ENCODE measurements at places on chromosomes 12 and 14. TPM values are rescaled to one million over a fixed set of nuclear protein-coding genes. Genes with fewer than 3 reads are reported as not detected.

DNA sequence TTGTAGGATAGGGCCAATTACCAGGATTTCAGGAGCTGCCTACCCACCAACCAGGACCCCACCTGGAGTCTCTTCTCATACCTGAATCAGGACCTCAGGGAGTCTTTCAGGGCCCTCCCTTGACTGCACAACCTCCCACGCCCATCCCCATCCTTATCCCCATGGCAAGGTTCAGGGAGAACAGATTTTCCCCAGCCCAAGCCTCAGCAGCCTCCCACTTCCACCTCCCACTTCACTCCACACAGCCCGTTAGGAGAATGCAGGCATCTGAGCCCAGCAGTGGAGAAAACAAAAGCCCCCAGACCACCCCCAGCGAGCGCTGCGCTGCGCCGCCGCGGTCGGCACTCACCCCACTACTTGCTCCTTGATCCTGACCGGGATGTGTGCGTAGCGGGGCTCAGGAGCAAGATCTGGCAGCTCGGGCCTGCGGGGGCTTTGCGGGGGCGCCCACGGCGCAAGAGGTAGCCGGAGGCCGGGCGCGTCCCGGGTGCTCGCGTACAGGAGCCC is 1.4 kb downstream of the B4GALNT1 start:
- no peak for DNase-seq

DNA sequence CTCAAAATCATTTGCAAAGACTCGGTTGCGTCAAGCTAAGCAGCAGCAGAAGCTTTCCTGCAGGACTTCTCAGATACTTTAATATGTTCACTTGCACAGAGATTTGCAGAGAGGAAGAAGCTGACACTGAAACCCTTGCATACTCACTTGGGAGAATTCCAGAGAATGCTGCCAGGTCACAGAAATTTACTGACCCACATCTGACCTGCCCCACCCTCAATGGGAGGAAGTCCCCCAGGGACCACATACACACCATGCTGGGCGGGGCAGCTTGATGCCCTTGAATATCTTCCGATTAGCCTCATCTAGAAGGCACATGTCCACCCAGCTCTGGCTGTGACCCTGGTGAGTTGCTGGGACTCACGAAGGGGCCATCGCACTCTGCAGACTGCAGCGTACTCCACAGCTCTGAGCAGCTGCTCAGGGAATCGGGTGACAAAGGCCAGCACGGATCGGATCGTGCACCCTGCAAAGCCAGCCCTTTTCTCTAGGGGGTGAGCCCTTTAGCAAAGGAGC is 83.2 kb downstream of the ITPK1 start:
- no peak for DNase-seq

DNA sequence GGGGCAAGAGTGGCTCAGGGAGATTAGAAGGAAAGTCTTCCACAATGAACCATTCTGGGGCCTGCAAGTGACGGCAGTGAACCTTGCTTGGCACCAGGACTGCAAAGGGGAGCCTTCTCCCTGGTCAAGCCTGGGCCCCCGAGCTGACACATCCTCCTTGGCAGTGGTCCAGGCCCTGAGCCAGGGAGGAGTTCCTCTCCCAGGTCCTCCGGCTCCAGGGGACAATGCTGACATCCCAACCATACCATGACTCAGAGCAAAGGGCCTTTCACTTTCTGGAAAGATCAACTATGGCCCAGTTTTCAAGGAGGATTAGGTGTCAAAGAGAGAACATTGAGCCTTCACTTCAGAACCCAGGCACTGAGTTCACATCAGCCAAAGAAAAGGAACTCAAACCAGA is 756.5 kb upstream of the TBX3 start:
- no peak for DNase-seq

DNA sequence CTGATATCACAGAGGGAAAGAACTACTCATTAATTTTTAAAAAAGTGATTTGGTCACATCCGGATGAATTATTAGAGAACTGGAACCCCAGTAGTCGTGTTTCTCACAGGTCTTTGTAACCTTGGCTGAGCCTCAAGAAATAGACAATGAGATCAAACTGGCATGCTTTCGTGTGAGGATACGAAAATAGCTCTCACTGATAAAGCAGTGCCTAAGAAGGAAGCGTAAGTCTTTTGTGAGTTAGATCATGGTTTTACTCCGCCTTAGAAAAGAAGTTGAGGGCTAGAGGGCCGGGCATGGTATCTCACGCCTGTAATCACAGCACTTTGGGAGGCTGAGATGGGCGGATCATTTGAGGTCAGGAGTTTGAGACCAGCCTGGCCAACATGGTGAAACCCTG is 33.8 kb upstream of the GALNT16 start:
- no peak for DNase-seq

- DNase-seq: no peak
Observed at GRCh38 chr12:49811961-49812401, 16.2 kb downstream of the NCKAP5L start.

GRCh38 chr12:72148709-72149108 is 123.5 kb upstream of the TRHDE start:
- no peak for DNase-seq

- DNase-seq: no peak
Observed at GRCh38 chr12:125685915-125686314, 620.7 kb downstream of the AACS start.

DNA sequence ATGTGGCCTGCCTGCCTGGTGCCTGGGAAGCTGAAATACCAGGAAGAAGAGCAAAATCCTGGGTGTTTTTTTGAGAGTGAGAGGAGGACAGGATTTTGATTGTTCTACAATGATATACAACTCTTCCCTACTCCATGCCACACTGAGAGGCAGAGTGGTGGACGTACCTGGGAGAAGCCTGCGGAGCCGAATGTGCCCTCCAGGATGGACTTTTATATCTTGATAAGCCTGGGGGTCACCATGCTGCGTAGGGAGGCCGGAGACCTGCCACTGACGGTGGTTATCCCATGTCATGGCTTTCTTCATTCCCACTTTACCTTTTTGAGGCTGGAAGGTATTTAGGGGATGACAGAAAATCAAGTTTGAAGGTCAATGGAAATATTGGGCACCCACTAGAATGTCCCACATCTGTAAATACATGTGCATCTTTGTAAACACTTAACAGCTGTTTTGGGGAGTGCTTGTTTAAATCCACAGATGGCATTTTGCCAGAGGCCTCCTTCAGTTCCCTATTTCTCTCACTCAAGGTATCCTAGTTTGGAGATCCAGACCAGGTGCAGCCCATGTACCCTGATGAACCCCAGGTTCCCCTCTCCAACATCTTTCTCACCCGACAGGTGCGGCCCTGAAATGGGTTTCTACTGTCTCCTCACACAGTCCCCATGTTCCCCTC is 1.1 kb upstream of the GLT1D1 start:
- DNase-seq: no peak

GRCh38 chr12:54571193-54572188 is 17.0 kb downstream of the PPP1R1A start:
- DNase-seq: no peak

RFLNA gene
- not detected for total RNA-seq

TAS2R19 gene
- 1.8 TPM for total RNA-seq

RPS6KA5 gene
- 48.1 TPM for total RNA-seq

RASSF9 gene
- total RNA-seq: not detected

Data from activated CD8-positive, alpha-beta memory T cell treated with anti-CD3 and anti-CD28 coated beads, Interleukin-2, amount 10 ng/mL, durations not matched to agents 7 days and 5 days (primary cell).